ENCODE measurements at places on chromosomes 5 and 9.
A peak's percentile ranks its signal among the peaks of the same experiment; 100 is the strongest.

- no peak for DNase-seq
These were observed 3.7 kb downstream of the C9 start for GRCh38 chr5:39360471-39361111.

DNA sequence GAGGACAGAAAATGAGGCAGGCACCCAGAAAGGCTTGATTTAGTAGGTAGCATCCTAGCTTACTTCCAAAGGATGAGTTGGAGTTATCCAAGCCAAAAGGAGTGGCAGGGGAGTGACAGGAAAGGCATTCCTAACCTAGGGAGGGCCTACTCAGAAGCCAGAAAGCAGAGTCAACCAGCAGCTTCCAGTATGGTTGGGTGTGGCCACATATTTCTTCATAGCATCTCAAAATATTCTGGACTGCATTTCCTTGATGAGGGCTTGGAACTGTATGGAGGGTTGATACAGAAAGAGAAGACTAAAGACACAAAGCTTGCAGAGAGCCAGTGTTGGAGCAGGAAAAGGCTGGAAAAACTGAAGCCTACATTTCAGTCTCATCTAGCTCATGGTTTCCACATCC is 656.8 kb upstream of the DMAC1 start:
- DNase-seq = no peak

GRCh38 chr9:89996773-89997172 is 392.0 kb downstream of the GADD45G start:
- no peak for DNase-seq

DNA sequence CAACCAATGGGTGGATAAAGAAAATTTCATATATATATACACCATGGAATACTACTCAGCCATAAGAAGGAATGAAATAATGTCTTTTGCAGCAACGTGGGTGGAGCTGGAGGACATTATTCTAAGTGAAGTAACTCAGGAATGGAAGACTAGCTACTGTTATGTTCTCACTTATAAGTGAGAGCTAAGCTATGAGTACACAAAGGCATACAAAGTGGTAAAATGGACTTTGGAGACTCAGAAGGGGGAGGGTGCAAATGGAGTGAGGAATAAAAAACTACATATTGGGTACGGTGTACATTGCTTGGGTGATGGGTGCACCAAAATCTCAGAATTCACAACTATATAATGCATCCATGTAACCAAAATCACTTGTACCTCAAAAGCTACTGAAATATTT is 67.2 kb upstream of the RUSC2 start:
- DNase-seq = no peak

- no peak for DNase-seq
These were observed 990.4 kb downstream of the EFNA5 start for GRCh38 chr5:106680330-106680729.

DNA sequence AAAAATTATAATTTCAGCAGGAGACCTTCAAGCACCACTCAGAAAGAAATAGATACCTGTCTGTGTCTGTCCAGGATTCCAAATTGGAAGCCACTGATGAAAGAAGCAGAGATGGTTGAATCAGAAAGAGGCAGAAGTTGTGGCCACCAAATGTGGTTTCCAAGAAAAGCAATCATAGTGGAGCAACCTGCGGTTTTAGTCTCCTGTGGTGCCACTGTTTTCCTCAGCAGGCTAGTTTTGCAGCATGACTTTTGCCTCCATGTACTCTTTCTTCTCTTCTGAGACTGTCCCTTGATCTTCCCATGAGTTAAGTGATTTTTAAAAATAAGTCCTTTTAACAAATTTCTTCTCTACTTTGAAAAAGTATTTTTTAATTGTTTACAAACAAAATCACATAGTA is 535.8 kb downstream of the CYLC2 start:
- DNase-seq = no peak

- peak; percentile 38 for DNase-seq
These were observed 79.4 kb downstream of the NLN start for GRCh38 chr5:65801352-65801783.

GRCh38 chr9:78320875-78321496 is 24.1 kb downstream of the PSAT1 start:
- DNase-seq = no peak

- DNase-seq = no peak
These were observed 480.0 kb upstream of the PAPPA start for GRCh38 chr9:115673599-115673998.

GRCh38 chr5:79014631-79015030 is 29.5 kb upstream of the ARSB start:
- no peak for DNase-seq

DNA sequence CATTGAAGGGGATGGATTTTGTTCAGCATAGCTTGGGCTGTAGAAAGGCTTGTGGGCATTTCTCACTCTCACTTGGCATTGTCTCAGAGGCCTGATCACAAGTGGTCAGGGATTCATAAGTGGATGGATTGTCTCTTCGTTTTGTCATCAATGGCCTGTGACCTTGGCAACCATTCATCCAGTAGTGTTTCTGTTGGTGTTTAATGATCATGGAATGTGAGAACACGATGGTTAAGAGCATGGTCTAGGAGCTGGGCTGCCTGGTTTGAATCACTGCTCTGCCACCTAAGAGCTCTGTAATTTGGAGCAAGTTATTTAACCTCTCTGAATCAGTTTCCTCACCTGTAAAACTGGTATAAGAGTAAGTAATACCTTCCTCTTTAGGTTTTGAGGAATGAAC is 430.1 kb upstream of the MEF2C start:
- no peak for DNase-seq

GRCh38 chr5:125014202-125014601 is 267.8 kb upstream of the ZNF608 start:
- no peak for DNase-seq

DNA sequence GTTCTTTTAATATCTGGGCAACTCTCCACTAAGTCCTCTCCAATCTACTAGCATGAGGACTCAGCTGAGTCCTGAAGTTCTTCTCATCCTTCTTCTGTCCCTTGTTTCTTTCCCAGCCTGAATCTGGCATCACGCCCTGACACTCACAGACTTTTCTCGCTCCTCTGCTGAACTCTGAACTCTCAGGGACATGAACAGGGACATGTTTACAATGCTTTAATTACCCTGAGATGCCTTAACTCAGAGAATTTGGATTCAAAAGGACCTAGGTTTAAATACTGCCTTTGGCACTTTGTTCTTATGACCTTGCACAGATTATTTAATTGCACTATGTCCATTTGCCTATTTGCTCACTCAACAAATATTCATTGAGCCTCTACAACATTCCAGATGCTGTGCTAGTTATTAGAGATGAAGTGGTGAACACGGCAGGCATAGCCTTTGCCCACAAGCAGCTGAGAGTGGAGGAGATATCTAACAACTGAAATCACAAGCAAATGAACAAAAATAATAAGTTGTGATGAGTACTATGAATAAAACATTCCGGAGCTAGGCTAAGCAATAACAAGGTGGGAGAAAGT is 106.0 kb downstream of the ADRB2 start:
- no peak for DNase-seq

DNA sequence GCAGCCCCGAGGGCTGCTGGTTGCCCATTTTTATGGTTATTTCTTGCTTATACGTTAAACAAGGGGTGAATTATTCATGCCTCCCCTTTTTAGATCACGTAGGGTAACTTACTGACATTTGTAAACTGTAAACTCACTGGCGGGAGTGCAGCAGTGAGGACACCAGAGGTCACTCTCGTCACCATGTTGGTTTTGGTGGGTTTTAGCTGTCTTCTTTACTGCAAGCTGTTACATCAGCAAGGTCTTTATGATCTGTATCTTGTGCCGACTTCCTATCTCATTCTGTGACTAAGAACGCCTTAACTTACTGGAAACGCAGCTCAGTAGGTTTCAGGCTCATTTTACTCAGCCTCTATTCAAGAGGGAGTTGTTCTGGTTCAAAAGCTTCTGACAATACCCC is 155.0 kb upstream of the PRDM9 start:
- no peak for DNase-seq

DNA sequence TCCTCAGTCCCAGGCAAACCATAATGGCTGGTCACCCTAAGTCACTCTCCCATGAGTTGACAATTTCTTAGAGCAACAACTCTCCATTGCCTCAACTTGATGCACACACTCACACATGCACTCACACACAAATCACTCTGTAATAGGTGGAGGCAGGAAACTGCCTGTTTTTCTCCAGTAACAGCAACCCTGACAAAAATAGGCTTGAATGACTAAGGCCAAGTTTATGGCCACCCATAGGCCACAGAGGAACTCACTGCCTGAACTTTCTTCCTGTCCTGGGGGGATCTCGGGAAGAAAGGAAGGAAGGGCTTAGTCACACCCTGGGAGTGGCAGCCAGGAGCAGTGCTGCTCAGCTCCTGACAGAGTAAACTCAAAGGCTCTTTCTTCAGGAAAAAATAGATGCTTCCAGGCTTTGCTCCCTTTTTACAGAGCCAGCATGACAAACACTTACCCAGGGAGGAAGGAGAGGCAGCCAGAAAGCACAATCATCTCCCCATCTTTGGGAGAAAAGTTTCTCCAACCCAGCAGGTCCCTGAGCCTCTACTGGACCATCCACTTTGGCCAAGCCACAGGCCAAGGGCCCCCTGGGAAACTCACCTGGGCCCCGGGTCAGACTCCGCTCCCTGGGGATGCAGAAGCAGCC is 368 bp downstream of the SH3TC2 start:
- no peak for DNase-seq

DNA sequence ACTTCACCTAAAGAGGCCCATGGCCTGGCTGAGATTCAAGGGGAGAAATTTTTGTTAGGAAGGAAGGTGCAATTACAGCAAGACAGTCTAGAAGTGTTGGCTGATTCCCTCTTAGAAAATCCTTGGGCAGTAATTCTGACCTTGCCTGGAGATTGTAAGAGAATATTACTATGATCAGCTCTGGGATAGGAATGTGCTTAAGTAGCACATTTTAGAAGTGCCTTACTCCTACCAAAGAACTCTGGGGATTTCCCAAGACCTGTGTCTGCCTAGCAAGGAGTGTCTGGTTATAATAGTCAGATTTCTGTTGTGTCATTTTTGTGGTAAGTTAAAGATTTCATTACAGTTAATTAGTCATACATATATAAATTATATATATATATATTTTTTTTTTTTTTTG is 52.3 kb downstream of the NLN start:
- DNase-seq = no peak

- no peak for DNase-seq
These were observed 204.5 kb downstream of the PLK2 start for GRCh38 chr5:58255386-58255785.

DNA sequence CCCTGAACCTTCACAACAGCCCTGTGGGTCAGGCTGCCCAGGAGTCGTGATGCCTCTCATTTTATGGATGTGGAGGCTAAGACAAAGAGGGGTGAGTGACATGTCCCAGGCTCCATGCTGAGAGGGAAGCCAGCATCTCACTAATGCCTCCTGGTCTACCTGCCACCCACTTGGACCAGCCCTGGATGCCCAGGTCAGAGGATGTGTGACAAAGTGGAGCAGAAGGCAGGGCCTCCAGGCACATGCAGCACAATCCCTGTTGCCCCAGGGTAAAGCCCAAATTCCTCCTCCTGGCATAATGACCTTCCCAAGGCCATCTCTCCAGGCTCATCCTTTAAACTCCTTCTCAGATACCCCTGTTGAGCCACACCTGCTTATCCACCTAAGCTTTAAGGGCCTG is 51.4 kb upstream of the XPA start:
- no peak for DNase-seq

DNA sequence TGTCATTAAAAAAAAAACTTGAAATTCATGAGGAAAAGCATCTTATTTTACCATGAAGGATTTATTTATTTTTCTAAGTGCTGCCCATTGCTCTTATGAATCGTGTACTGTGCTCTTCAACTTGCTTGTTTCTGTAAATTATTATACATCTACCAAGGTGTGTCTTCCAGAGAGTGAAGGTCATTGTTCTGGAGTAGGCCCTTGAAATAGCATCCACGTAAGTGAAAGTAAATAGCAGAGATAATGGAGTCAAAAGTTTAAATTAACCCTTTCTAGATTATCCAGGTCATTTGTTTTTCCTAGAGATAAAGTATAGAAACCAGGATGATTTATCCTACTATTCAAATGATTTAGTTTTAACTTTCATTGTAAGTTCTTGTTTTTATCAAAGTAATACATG is 473.1 kb downstream of the DIRAS2 start:
- no peak for DNase-seq

DNA sequence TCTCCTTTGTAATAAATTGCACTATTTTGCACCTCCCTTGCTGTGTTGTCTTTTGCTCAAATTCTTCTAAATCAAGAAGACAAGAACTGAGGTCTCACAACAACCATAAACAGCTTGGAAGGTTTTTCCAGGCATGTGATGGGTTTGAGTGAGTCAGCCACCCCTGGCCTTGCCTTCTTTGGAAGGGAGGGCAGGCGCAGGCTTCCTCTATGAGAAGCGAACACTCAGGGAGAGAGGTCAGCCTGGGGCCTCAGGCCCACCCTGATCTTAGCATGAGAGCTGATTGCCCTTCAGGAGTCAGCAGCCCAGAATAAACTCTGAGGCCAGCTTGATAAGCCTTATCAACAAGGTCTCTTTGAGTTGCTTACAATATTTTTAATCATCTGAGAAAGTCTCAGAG is 31.6 kb downstream of the S1PR3 start:
- no peak for DNase-seq

GRCh38 chr9:18596920-18597319 is 123.0 kb downstream of the ADAMTSL1 start:
- no peak for DNase-seq

GRCh38 chr5:133244242-133244641 is 192.4 kb downstream of the HSPA4 start:
- no peak for DNase-seq

DNA sequence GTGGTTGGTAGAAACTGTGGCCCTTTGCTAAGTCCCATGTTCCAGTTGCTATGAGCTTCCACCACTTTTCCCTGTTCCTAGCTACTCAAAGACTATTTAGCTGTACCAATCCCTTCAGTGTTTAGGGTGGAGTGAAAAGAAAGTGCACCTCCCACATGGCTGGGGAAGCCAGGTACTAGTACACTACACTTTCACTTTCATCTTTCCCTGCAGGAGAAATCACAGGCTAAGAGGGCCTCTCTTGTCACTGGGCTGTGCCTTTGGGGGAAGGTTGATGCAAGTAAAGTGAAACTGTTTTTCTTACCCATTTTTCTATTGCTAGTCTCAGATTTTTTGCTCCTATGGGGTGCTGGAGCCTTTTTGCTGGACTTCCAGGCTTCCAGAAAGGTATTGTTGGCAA is 33.5 kb upstream of the CKS2 start:
- no peak for DNase-seq

DNA sequence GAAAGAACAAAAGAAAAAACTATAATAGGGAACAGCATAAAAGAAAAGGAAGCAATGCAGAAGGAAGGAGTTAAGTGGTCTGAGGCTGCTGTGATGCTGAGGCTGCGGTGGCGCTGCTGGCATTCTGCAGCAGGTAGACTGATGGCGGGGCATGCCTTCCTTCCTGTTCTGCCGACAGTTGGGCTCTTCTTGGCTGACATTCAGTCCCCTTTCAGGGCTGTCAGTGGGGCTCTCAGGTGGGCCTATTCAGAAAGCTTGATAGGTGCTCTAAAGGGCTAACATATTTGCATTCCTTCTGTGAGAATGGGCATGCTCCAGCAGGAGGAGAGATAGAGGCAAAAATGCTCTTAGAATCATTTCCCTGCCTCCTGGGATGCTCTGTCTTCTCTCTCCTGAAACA is 5.1 kb upstream of the CLINT1 start:
- no peak for DNase-seq

GRCh38 chr9:114953959-114954358 is 23.6 kb upstream of the TNFSF8 start:
- no peak for DNase-seq
